ENCODE measurements at places on chromosomes 3 and 15.

DNA sequence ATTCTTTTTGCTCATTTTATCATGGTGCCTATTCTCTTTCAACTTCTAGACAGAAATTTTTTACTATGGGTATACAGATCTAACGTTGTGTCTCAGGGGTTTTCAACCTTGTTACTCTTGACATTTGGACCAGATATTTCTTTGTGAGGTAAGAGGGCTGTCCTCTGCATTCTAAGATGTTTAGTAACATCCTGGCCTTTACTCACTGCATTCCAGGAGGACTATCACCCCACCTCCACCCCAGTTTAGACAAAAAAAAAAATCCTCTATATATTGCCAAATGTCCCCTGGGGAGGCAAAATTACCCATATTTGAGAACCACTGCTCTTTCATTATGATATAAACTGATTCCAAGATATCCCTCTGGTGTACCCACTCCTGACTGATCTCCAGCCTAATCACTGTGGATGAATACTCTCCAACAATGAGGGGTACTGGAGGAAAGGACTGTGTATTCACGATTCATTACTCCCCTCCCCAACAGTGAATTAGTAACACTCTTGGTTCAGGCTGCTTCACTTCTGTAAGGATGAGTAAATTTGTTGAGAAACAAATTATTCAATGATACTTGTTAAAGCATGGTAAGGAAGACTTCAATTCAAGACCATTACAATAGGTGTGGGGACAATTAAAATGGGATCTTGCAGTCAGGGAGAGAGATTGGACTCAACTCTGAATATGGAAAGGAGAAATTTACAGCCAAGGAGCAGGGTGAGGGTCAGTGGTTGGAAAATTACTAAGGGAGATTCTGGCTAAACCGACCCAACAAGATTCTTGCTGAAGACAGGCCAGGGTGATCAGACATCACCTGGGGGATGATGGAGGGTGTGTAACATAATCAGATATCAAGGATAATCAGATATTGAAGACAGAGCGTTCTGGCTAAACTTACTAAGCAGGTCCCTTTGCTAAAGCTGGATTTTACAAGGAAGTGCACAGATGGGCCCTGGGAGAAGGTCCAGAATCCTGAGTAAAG is 123.8 kb upstream of the DAZL start:
- no peak for DNase-seq

DNA sequence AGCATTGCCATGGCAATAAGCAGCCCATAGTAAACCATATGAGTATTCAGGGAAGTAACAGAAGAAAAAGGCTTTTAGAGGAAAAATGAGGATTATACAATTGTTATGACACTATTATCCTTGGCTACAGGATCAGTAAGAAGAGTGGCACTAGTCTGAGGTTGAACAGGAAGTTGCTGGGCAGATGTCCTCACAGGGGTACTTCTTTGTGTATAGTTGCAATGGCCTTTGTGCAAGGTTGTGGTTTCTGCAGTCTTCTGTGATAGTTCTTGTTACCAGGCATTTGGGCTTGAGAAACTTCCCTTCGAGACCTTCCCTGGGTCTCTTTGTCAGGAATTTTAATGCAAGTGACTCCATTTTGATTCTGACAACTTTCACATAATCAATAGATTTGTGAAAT is 100.6 kb upstream of the ATP11B start:
- no peak for DNase-seq

DNA sequence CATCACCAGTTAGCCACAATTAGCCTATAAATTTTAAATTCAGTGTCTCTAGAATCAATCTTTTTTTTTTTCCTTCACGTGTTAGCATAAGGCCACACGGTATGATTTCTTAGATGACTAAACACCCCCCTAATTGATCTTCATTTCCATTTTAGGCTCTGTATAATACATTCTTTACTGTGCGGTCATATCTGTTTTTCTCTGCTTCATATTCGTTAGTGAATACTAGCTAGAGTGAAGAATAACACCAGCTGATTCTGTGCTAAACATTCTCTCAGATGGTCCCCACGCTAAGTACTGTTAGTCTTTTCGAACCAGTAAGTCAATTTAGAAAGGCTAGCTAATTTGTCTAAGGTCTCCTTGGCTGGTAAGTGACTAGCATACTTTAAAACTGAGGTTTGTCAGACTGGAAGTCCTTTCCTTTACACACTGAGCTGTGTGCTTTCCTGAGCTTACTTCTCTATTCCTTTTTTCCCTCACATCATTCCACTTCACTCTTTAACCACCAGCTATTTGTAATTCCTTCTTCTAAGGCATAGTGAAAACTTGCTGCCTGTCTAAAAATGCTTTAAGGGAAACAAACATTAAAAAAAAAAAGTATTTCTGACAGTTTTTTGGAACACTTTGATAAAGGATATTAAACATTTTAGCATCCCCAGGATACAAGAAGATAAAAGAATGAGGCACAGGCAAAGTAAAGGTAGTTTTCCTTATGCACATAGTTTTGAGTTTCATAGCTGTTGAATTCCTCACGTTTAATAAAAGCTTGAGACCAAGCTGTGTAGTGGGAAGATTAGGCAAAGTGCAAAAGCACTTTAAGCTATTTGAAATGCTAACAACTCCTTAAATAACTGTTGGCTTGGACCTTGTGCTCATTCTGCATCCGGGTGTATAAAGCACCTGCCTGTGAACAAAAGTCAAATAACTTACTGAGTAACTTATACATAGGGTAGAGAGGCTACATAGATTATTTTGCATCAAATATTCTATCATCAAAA is 17.1 kb downstream of the ZFAND6 start:
- no peak for DNase-seq

GRCh38 chr3:109387621-109388020 is 50.3 kb upstream of the DPPA4 start:
- DNase-seq, result no peak

- no peak for DNase-seq
These were observed 23.0 kb upstream of the NMD3 start for GRCh38 chr3:161197855-161198850.

DNA sequence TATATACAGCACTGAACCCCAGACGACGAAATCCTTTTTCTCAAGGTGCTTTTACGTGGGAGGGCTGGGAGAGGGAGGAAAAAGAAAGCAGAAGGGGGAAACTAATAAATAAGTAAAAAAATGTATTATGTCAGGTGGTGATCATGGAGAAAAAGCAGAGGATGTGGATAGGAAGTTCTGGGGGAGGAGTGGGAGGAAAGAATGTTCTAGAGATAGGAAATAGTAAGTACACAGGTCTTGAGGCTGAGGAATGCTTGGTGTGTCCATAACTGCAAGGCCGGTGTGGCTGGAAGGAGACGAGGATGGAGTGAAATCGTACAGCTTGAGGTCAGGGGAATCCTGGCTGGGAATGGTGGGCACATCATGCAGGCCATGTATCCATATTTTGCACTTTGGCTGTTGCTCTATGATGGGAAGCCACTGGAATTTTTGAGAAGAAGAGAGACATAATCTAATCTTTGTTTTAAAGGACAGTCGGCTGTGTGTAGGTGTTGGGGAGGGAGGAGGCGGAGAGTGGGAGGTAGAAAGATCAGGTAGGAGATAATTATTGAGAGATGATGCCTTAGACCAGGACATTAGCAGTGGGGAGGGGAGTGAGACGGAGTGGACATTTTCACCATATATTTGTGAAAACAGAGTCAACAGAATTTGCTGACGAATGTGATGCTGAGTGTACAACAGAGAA is 1.8 kb upstream of the UBE2E2 start:
- DNase-seq, result no peak

- no peak for DNase-seq
These were observed 12.9 kb upstream of the ULK3 start for GRCh38 chr15:74855857-74856256.

DNA sequence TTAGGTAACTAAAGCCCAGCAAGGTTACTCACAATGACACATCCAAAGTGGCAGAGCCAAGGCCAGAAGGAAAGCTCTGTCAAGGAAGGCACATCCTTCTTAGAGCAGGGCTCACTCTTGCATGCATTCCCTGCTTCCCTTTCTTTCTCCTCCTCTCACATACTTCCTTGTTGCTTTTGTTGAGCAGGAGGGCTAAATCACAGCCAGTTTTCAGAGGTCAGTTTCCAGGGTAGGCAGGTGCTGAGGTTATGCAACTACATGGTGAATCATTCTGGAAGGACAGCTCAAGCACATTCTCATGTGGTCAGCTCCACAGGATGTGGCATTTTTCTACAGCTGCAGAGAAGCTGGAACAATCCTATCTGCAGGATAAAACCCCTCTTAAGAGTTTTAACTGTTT is 275.6 kb downstream of the ZNF621 start:
- DNase-seq, result no peak

- DNase-seq, result no peak
These were observed 30.7 kb downstream of the FMN1 start for GRCh38 chr15:33163816-33164215.

DNA sequence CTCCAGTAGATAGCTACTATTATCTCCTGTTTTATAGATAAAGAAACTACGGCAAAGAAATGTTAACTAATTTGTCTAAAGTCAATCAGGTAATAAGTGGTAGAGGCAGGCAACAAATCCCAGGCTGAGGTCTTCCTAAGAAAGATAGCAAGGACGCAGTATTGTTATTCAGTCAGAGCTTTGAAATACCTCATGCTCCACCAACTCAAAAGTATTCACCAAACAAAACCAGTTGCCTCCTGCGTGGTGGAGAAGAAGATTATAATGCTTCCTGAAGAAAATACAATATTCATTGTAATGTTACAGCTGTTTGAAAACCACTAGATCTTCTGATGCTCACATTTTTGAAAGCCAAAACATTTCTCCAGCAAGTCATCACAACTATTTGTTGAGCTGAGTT is 138.2 kb upstream of the CNTN4 start:
- no peak for DNase-seq

DNA sequence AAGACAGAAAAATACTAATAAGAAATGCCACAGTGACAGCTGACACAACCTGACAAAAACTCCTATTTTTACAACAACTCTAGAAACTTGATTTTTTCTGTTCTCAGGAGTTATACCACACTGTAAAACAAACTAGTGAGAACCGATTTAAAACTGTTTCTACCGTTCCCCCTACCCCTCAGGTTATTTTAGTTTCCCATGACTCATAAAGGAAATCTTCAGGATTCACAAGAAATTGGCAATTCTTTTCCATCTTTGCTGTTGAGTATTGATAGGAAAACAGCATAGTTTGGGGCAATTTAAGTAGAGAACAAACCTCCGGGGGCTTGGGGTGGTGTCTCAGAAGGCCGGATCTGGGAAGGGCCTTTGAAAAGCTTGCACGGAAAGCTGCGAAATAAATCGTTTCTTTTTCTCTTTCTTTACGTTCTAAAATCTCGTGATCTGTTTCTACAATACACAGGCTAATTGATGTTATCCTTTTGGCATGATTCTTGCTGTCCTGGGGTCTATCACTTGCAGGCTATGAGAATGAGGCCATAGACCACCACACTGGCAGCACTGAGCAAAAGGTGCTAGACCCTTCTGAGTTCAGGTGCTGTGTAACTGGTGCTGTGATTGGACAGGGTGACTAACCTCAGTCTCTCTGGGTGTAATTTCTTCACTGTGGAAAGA is 89.3 kb downstream of the LPP start:
- DNase-seq, result no peak

DNA sequence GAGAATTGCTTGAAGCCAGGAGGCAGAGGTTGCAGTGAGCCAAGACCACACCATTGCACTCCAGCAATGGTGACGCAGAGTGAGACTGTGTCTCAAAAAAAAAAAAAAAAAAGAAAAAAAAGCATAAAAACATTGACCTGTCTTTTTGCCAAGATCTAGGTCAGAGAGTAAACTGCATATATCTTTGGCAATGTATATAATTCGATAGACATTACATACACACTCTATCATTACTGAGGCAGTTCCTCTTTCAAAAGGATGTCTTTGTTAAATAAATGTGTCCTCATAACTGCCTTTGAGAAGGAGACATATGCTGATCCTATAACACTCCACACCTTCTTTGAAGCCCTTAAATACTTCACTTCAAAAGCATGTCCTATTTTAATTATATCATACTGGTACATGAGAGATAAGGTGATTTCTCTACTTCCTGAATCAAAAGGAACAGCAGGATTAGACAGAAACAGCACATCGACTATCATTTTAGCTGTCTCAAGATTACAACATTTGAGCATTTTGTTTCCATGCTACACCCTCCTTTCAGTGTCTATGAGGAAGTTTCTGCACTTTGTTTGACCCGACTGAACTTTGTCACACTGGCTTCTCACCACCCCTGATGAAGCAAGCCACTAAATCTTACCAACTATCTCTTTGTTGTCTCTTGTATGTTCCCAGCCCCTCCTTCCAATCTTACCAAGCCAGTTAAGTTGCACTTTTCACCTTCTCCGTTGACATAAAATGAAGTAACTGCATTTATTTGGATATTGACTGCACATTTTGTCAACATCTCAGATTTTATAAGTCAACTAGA is 335.8 kb downstream of the MECOM start:
- no peak for DNase-seq

- no peak for DNase-seq
These were observed 58.4 kb upstream of the COL8A1 start for GRCh38 chr3:99579965-99580364.

- no peak for DNase-seq
These were observed 352.8 kb downstream of the GABRG3 start for GRCh38 chr15:27323801-27324200.

- no peak for DNase-seq
These were observed 571.9 kb upstream of the ZNF385D start for GRCh38 chr3:22322861-22323260.

DNA sequence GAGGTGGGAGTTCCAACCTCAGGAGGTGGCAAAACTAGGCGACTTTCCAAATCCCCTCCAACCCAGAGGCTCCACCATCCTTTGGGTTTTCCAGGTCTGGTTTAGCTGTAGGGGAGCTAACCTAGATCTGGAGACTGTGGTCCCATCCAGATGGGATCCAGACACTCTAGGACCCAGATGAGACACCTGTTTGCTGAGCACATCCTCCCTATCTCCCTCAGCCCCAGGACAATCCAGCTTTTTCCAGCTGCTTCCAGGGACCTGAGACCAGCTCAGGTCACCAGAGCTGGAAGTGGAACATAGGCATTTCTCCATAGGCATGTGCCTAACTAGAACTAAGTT is 18.2 kb downstream of the CRTAP start:
- DNase-seq, result no peak

- DNase-seq, result no peak
These were observed 14.4 kb downstream of the EFCC1 start for GRCh38 chr3:129015388-129016105.

DNA sequence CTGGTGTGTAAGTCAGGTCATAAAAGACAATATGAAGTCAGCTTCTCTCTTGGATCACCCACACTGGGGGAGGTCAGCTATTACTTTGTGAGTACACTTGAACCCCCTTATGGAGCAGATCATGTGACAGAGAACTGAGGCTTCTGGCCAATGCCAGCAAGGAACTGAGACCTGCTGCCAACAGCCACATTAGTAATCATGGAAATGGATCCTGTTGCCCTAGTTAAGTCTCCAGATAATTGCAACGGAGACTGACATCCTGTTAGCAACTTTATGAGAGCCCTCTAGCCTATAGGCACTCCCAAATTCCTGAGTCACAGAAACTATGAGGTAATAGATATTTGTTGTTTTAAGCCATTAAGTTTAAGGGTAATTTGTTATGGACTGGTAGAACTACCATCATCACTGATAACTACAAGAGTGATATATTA is 110.4 kb upstream of the GMNC start:
- no peak for DNase-seq

- DNase-seq, result no peak
These were observed 13.6 kb downstream of the DCLK3 start for GRCh38 chr3:36750737-36751136.
